D721Med (cell line): ENCODE measurements at places on chromosomes 11 and 22.

- no peak for DNase-seq
Observed at GRCh38 chr11:78432058-78432515, 14.5 kb upstream of the GAB2 start.

- DNase-seq: no peak
Observed at GRCh38 chr11:47270331-47271271, 668 bp downstream of the MADD start.

- no peak for DNase-seq
Observed at GRCh38 chr11:119056421-119056999, 495 bp downstream of the HYOU1 start.

DNA sequence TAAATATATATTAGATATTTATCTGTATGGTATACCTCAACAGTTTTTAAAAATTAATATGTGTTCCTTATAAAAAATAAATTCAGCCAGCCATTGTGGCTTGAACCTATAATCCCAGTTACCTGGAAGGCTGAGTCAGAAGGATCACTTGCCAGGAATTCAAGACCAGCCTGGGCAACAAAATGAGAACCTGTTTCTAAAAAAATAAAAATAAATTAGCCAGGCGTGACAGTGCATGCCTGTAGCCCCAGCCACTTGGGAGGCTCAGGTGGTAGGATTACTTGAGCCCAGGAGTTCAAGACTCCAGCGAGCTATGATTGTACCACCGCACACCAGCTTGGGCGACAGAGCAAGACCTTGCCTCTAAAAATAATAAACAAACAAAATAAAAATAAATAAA is 54.9 kb downstream of the PHF21A start:
- no peak for DNase-seq

- no peak for DNase-seq
Observed at GRCh38 chr11:93249459-93250220, 51.8 kb upstream of the SLC36A4 start.

GRCh38 chr22:41181349-41182241 is 23.5 kb upstream of the L3MBTL2 start:
- DNase-seq: no peak

DNA sequence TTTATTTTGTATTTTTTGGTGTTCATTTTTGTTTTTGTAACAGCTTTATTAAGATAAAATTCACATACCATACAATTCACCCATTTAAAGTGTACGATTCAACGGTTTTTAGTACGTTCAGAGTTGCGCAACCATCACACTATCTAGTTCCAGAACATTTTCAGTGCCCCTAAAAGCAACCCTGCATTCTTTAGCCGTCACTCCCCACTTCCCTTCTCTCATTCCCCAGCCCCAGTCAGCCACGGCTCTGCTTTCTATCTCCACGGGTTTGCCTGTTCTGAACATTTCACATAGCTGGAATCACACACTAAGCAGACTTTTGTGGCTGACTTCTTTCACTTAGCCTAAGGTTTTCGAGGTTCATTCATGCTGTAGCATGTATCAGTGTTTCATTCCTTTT is 9.6 kb upstream of the KCNQ1OT1 start:
- DNase-seq: no peak

DNA sequence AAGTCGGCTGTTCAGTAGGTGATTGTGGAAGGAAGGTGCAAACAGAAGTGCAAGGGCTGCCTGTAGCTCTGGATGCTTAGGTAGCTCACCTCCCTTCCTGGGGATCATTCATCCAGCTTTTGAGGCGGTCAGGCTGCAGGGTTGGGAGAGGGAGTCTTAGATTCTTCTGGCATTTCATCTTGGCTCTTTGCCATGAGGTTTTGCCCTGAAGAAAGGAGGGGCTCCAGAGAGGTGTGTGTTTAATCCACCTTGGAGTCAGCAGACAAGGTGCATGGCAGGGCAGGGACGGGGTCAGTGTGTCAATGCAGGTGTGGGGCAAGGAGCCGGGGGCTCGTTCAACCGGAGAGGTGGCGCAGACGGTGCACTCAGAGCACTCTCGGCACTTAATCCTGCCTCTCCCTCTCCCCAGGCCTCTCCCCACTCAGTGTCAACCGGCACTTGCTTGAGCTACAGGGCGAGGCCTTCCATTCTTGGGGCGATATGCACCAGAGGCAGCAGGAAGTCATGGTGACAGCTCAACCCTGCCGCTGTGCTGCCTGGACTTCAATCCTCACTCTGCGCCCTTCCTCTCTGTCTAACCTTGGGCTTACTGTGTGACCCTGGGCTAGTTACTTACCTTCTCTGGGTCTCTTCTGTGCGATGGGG is 7.2 kb downstream of the ADAMTS15 start:
- no peak for DNase-seq

DNA sequence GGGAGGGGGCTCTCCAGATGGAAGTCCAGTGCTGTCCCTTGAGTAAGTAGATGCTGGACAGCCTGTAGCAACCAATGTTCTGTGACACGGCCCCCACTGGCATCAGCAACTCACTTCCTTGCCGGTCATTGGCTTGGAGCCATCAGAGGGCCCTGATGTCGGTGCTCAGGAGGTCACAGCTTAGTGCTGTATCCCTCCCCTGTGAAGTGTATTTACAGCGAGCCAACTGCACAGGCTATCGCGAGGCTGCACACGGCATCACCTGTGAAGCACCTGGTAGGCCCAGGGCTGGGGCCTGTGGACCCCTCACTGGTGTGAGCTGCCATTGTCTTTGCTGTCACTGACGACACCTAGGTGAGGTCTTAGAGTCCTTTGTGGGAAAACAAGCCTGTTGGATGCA is 13.4 kb upstream of the ACR start:
- no peak for DNase-seq
